ENCODE measurements at places on chromosomes 11 and 22.

DNA sequence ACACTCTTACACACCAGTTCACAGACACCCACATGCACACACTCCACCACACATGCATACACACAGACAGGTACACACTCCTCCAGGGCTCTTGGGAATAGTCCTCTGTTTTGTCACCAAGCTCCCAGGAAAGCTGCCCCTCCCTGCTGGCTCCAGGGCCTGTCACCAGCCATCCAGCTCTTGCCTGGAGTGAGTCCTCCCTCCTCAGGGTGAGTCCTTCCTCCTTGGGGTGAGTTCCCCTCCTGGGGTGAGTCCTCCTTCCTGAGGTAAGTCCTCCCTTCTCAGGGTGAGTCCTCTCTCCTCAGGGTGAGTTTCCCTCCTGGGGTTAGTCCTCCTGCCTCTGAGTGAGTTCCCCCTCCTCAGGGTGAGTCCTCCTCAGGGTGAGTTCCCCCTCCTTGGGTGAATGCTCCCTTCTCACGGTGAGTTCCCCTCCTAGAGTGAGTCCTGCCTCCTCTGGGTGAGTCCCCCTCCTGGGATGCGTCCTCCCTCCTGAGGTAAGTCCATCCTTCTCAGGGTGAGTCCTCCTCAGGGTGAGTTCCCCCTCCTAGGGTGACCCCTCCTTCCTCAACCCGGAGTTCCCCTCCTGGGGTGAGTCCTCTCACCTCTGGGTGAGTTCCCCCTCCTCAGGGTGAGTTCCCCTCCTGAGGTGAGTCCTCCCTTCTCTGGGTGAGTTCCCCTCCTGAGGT, 100.6 kb upstream of the FGF3 start:
- DNase-seq: no peak

DNA sequence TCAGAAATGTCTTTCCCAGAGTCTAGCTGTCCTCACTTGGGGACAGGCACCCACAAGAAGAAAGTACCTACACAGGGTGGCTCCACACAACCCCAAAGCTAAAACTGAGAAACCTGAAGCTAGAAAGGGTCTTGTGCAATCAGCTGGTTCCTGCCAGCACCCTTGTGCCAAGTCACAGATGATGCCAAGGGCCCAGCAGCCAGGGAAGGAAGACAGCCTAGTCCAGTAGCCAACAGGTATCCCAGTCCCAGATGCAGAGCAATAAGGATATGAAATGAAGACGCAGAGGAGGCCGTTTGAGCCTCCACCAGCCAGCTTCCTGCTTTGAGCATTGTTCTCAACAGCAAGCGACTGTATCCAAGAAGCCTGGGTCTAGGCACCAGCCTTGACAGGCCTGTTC, 6.1 kb downstream of the PLEKHA7 start:
- DNase-seq: no peak

DNA sequence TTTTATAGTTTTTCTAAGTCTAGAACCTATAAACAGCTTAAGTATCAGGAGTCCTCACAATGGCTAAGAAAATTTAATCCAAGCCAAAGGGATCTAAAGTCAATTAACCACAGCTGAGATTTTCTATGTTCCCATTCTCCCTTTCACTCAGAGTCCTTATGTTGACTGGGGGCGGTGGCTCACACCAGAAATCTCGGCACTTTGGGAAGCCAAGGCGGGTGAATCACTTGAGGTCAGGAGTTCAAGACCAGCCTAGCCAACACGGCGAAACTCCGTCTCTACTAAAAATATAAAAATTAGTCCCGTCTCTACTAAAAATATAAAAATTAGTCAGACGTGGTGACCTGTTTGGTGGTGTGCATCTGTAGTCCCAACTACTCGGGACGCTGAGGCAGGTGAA, 6.9 kb downstream of the RDX start:
- DNase-seq: no peak

GRCh38 chr11:30483056-30483455, 103.1 kb downstream of the MPPED2 start:
- DNase-seq: no peak

DNA sequence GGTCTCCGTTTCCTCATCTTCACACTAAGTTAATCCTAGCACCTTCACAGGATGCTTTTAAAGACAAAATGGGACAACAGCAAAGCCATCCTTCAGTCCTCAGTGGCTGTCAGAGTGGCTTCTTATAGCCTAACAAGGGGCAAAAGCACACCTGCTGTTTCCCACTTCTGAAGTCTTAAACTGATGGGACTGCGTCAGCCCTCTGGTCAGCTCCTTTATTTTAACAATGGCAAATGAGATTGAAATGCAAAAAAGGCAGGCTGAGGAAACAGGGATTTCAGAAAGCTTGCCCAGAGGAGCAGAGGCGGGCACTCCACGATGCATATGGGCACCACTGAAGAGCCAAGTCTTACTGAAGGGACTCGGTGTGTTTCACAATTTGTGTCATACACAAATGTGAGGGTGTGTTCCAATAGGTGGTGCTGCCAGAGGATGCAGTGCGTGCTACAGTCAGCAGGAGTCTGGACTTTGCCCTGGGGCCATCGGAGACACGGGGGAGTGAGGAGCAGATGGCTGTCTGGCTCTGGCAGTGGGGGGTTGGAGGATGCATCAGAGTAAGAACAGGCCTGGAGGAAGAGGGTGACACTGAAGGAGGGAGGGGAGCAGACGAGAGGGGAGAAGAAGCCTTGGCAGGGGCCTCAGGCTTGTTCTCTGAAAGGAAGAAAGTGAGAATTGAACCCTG, 47.3 kb downstream of the TENM4 start:
- no peak for DNase-seq

DNA sequence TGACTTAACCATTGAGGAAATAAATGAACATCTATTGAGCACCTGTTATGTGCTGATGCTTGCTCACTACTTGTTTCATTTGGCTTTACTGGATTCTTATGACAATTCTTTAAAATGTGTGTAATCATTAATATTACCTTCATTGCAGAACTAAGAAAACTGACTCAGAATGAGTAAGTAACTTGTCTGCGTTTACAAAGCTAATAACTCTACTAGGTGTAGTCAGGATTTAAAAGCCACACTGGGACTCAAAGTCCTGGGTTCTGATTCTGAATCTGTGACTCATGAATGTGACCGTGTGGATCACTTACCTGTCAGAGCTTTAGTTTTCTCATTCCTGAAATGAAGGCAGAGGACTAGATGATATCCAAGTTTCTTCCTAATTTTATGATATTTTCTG, 23.4 kb upstream of the KIRREL3 start:
- no peak for DNase-seq

GRCh38 chr11:87803748-87804147, 371.5 kb downstream of the RAB38 start:
- no peak for DNase-seq

- no peak for DNase-seq
Observed at GRCh38 chr22:28925916-28926315, 42.5 kb downstream of the ZNRF3 start.

- DNase-seq: no peak
Observed at GRCh38 chr11:105032495-105032894, 2.4 kb downstream of the CASP1 start.

- DNase-seq: no peak
Observed at GRCh38 chr11:61657566-61658290, 22.5 kb upstream of the DAGLA start.

GRCh38 chr22:24504956-24505736, 10.0 kb downstream of the UPB1 start:
- DNase-seq: no peak

GRCh38 chr22:23054531-23055257, 15.6 kb upstream of the GNAZ start:
- DNase-seq: no peak

DNA sequence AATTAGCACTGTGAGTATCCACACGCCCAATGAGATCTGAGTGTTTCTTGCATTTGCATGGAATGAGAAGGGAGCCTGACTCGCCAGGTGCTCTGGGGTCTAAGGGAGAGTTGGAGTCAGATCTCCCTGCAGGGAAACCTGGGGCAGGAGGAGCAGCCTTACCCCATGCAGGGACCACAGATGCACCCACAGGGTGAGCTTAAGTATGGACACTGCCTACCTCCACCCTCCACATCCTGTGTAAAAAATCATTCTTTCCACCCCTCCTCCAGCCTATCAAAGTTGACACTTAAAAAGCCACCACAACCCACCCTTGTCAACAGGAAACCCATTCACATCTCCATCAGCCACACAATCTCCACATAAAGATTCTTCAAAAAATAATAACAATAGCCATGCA, 67.0 kb upstream of the IGLL5 start:
- DNase-seq: peak; percentile 43

- DNase-seq: no peak
Observed at GRCh38 chr22:47040486-47041270, 278.2 kb downstream of the TBC1D22A start.

DNA sequence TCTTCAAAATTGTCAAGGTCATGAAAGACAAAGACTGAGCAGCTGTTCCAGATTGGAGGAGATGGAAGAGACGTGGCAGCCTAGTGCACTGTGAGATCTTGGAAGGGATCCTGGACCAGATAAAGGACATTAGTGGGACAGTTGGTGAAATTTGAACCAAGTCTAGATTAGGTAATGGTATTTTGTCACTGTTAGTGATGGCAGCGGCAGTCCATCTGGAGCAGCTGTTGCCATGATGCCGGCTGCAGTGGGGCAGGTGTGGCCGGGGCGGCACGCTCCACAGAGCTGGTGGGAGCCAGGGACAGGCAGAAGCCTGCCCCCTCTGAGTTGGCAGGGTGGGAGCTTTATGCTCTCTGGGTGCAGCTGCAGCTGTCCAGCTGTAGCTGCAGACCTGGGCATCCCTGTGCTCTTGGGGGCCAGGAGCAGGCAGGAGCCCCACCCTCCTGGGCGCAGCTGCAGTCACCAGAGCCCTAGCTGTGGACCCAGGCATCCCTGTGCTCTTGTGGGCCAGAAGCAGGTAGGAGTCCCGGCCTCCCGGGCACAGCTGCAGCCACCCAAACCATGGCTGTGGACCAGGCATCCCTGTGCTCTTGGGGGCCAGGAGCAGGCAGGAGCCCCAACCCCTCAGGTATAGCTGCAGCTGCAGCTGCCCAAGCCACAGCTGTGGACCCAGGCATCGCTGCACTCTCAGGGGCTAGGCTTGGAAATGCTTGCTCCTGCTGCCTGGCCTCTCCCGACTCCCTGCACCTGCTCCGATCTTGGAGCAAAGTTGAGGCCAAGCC, 20.7 kb downstream of the DIXDC1 start:
- DNase-seq: no peak

DNA sequence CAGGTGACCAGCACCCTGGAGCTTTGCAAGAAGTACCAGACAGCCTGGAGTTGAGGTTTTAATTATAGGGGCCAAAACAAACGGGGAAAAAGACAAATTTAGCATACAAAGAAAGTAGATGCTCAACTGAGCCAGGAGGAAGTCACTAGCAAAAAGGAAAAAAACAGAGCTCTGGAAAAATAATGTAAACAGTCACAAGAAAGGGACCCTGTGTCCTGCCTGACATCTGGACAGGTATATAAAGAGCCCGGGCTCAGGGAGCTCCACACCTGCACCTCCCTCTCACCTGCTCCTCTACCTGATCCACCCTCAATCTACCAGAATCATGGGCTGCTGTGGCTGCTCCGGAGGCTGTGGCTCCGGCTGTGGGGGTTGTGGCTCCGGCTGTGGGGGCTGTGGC, at the start of gene KRTAP5-10:
KRTAP5-10 (plus strand) TSS at position 301 of the 400 bp plus-strand sequence; CDS start at position 326, 25 bp downstream.
- DNase-seq: no peak

DNA sequence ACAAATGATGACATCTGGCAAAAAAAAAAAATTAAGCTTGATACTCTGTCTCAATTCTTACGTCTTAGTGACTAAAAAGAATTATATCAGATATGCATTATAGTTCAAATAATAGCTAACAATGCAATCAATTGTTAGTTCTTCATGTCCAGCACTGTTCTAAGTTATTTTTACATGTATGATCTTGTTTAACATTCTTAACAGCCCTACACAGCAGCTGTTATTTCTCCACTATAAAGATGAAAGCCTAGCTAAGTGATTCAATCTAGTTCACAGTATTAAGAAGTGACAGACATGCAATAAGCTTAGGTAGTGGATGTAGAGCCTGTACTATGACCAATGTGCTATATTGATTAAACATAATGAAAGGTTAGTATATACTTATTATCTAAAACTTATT, 4.1 kb downstream of the ZNF214 start:
- DNase-seq: no peak

DNA sequence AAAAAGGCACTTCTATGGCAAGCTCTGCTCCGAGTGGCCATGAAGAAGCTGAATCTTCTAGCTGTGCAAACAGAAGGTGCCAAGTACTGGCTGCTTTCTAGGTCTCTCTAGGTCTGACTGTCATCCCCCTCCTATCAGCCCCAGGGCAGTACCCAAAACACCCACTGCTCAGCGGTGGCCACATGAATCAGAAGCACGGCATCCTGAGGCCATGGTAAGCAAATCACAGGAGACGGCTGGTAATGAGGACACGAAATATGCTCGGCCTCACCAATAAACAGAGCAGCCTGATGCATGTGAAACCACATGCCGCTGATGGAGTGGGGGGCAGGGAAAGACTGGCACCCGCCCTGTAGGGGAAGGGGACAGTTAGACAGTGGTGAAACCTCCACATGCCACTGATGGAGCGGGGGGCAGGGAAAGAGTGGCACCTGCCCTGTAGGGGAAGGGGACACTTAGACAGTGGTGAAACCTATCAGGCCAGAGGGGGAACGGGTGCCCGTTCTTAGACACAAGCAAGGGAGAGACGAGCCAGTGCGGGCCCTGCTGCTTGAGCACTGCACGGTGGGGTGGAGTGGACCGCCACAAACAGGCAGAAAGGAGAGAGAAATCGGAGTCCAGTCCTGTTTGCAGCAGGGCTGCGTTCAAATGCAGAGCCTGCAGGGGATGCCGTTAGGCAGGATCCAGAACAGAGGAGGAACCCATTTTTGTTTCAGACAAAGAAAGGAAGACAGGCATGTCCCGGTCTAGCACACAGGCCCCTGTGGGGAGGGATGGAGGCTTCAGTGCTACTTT, 29.9 kb upstream of the MOB2 start:
- no peak for DNase-seq

DNA sequence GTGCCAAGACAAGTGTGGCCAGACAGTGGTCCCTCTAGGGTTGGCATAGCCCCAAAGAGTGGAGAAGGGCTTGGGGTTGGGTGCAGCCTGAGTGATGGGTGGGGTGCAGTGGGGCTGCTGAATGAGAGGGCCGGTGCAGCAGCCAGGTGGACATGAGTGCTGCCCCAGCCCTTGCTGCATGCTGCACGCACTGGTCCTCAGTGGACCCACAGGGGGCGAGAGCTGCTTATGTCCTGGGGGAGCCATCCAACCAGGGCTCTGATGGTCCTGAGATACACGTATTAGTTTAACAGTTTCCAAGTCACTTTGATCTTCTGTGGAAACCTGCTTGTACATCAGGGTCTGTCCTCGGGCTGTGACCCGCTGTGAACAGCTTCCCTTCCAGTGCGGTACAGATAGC, 23.9 kb upstream of the ACR start:
- no peak for DNase-seq
